ENCODE measurements at places on chromosomes 4 and X. TPM values are rescaled to one million over a fixed set of nuclear protein-coding genes. Genes with fewer than 3 reads are reported as not detected.

- DNase-seq, result no peak
Observed at GRCh38 chr4:74624351-74625151, 169.8 kb downstream of the BTC start.

- no peak for DNase-seq
Observed at GRCh38 chr4:137700751-137701150, 168.5 kb upstream of the PCDH18 start.

- no peak for DNase-seq
Observed at GRCh38 chr4:37568489-37568888, 117.7 kb downstream of the RELL1 start.

- no peak for DNase-seq
Observed at GRCh38 chr4:31349907-31350306, 629.7 kb downstream of the PCDH7 start.

Gene SPANXC
- not detected for total RNA-seq

Data from prostate gland (tissue), 2 donors.